ENCODE measurements at places on chromosomes 6 and 20. TPM values are rescaled to one million over a fixed set of nuclear protein-coding genes. Genes with fewer than 3 reads are reported as not detected.
A peak's percentile ranks its signal among the peaks of the same experiment; 100 is the strongest.

DNA sequence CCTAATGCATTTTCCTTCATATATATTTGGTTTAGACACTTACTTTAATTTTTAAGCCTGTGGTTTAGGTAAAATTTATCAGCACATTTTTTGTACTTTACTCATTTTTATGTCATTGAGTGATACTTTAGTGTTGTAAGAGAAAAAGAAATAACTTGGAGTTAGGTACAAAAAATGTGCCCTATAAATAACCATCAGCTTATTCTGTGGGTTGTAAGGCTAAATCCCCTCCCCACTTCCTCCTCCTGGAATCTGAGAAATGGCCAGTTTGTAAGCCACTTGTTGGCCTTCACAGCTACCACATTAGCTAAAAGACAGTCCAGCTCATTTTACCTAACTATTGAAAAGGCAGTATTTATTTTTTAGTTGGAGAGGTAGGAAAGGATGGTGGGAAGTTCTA lies 576.3 kb downstream of the PKHD1 start:
- no peak for DNase-seq

GRCh38 chr20:62292108-62292507 lies 10.7 kb upstream of the ADRM1 start:
- DNase-seq, result no peak

DNA sequence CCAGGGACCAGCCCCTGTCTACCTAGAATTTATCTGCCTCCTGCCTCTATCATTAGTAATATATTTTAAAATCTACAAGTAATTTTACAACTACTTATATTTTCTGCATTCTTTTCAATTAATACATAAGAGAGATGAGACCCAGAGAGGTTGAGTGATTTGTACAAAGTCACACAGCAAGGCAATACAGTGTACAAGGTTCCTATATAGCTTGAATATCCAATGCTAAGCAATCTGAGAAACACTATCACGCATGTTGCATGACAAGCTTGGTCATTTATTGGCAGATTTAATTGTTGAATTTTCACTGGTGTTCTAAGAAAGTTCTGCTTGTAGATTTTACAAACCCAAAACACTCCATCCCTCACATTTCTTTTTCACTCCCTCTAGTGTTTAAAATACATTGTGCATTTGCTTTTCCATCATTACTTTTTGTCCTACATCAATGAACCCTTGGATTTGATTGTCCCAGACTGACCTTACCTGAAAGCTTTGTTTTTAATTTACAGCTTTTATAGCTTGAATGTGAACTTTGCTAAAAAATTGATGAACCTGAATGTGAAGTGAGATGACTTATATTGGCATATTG lies 520.9 kb upstream of the CITED2 start:
- no peak for DNase-seq

The STX11 gene
- total RNA-seq, result 0.22 TPM

DNA sequence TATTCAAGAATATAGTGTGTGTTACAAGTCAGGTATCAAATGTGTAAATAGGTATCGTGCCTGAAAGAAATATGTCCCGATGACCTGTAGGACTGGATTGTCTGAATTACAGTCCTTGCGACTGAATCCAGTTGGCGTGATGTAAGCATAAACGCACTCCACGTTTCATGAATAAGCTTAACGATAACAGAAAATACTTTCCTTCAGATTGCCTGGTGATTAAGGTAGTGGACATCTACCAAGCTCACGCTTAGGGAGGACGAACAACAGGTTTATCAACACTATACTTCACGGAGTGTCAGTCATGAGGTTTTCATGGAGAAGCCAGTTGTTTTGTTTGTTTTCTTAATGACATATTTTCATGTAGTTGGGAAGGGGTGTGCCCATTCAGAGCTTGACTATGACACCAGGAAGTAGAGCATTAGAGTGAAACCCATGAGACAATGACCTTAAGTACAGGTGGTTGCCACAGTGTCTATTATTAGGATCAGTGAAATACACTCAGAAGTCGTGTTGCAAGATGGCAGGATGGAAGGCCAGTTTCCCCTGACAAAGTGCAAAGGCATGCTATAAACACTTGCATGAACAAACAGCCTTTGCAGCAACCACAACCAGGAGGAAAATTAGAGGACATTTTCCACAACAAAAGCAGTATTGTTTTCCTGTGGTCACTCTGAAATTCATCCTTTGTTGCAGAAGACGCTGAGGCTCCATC lies 305.8 kb upstream of the PRDM1 start:
- DNase-seq, result no peak

GRCh38 chr6:161836643-161837448 lies 563.0 kb upstream of the AGPAT4 start:
- peak; percentile 1 for DNase-seq
